Activated CD4-positive, alpha-beta T cell treated with anti-CD3 and anti-CD28 coated beads for 1 hour (primary cell): ENCODE measurements at places on chromosomes 12 and 14.
A peak's percentile ranks its signal among the peaks of the same experiment; 100 is the strongest.

DNA sequence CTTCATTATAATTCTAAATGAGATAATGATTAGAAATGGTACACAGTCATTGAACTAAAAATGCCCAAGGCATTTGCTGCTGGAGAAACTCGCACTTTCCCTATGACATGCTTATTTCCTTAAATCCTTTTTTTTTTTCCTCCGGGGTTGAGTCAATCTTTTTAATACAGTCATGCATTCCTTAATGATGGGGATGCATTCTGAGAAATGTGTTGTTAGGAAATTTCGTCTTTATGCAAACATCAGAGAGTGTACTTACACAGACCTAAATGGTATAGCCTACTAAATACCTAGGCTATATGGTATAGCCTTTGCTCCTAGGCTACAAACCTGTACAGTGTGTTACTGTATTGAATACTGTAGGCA is 29.8 kb upstream of the DACT1 start:
- no peak for DNase-seq

GRCh38 chr14:99936738-99937474 is 128.3 kb upstream of the EVL start:
- DNase-seq = no peak

GRCh38 chr14:103126088-103126872 is 3.0 kb downstream of the TNFAIP2 start:
- DNase-seq = no peak

- DNase-seq = peak; percentile 47
Observed at GRCh38 chr14:22002860-22003284, 329.3 kb upstream of the OR4E1 start.

DNA sequence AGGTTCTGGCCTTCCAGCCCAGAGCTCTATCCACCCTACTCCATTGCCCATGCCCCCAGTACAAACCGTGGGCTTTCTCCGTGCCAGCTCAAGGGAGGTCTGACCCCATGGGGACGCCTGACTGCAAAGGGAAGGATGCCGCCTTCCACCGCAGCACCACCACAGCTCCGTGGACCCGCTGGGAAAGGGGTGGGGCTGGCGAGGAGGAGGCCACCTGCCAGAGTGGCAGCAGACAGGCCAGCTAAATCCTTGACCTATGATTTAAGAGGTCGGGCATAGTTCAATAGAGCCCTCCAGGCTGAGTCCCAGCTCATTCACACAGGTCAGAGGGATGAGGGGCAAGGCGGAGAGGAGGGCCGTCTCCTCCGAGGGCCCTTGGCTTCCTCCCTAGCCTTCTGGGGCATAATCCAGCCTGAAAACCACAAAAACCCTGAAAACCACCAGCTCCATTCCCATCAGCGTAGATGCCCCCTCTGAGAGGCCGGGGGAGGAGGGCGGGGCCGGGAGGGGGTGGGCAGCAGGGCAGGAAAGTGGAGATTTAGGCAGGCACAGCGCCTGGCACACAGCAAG is 14.9 kb upstream of the FIGNL2 start:
- DNase-seq = no peak

- DNase-seq = no peak
Observed at GRCh38 chr14:53715193-53715721, 241.4 kb downstream of the BMP4 start.

DNA sequence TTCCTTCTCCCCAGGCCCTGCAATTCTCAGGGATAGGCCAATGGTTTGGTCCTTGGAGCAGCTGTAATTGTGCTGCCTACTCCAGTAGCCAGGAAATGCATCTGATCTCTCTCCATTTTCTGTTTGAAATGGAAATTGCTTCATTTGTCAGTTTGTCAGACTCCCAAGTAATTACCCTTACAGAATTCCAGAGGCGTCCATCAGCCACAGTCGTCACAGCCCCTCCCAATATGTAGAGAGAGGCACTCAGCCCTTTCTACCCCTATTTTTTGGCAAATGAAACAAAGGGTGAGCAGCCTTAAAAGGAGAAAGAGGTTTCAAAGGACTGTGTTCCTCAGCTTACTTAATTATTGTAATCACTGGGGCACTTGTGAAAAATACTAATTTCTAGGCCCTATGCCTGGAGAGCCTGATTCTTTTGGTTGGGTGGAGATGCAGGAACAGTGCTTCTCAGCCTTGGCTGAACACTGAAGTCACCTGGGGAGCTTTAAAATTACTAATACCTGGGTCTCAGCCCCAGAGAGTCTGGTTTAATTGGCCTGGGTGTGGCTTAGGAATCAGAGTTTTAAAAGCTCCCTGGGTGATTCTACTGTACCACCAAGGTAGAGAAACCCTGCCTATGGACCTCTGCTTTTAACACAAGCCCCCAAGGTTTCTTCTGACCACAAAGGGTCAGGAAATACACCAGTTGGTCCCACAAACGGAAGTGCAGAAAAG is 190.0 kb downstream of the EMP1 start:
- DNase-seq = no peak
